ENCODE measurements at places on chromosomes 4 and X.

GRCh38 chrX:151873096-151873495, 39.6 kb upstream of the MAGEA4 start:
- no peak for DNase-seq

- DNase-seq, result no peak
Observed at GRCh38 chr4:120857312-120857711, 65.2 kb downstream of the PRDM5 start.

DNA sequence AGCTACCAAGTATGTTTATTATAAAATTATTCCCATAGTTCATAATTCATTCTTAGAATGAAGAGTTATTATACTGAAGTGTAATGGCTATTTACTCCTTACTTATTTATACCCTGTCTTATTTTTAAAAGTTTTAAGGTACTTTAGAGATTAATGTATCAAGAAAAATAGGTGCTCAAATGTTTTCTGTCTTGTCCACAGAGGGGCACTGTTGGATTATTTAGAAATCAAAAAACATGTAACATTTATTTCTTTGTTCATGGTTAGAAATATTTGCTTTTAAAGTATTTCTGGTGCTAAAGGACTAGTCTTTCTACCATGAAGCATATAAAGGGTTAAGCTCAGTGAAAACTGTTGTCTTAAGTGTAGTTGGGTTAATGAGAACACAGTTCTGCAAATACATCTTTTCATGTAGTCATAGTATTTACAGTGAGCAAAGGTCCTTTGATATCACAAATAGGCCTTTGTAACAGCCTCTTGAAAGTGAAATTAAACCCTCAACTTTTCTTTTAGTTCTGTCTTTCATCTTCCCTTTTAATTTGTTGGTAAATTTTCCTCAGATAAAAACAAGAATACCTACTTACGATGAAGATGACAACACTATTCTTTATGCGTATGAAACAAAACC, 7.7 kb downstream of the SCML1 start:
- DNase-seq, result no peak

GRCh38 chr4:7156761-7157488, 35.4 kb upstream of the SORCS2 start:
- no peak for DNase-seq

GRCh38 chr4:38752941-38753806, 29.6 kb downstream of the TLR10 start:
- DNase-seq, result no peak

- DNase-seq, result no peak
Observed at GRCh38 chrX:126900937-126901336, 81.4 kb downstream of the PRR32 start.

All from activated CD8-positive, alpha-beta memory T cell treated with anti-CD3 and anti-CD28 coated beads for 48 hours (primary cell).